ENCODE measurements at places on chromosomes 3 and 15.
A peak's percentile ranks its signal among the peaks of the same experiment; 100 is the strongest.

DNA sequence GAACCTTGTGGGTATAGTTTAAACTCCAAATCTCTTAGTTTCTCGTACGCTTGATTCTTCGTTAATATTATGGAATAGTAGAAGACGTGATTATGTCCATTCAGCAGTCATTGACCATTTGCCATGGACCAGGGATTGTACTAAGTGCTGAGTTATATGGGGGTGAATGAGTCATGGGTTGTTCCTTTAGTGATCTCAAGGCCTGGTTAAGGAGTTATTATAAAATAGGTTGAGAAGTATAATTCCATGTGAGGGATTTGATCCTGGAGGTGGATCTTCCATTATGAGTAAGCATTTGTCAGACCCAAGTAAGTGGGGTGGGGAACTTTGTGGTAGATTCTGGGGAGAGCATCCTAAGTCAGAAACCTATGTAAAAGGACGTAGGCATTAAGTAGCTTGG lies 15.4 kb downstream of the NR2C2 start:
- DNase-seq = no peak

- DNase-seq = peak; percentile 43
Measured at GRCh38 chr3:179991104-179991503, 45.6 kb downstream of the PEX5L start.

DNA sequence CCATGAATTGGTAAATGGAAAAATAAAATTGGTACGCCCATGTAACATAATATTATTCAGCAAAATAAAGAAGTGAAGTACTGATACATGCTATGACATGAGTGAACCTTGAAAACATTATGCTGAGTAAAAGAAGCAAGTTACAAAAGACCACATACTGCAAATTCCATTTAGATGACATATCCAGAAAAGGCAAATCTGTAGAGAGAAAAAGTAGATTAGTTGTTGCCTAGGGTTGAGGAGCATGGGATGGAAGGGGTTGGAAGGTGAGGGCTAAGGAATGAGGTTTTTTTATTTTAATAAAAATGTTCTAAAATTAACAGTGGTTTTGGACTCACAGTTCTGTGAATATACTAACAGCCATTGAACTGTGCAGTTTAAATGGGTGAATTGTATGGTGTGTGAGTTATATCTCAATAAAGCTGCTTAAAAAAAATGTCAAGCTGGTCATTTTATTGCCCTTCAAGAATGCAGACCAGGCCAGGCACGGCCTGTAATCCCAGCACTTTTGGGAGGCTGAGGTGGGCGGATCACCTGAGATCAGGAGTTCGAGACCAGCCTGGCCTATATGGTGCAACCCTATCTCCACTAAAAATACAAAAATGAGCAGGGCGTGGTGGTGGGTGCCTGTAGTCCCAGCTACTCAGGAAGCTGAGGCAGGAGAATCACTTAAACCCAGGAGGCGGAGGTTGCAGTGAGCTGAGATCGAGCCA lies 8.1 kb upstream of the DLG1 start:
- no peak for DNase-seq

- DNase-seq = no peak
Measured at GRCh38 chr3:194893121-194893987, 207.7 kb downstream of the FAM43A start.

- no peak for DNase-seq
Measured at GRCh38 chr15:63763476-63764123, 70.1 kb downstream of the HERC1 start.
